ENCODE measurements at places on chromosomes 2 and 18. TPM values are rescaled to one million over a fixed set of nuclear protein-coding genes. Genes with fewer than 3 reads are reported as not detected.

Gene STRN
- total RNA-seq = 17.6 TPM

Gene ADRA2B
- 2.1 TPM for total RNA-seq

Gene SERPINB7
- total RNA-seq = not detected

Gene C2orf74
- total RNA-seq = 43.2 TPM

Gene POLR1B
- total RNA-seq = 10.0 TPM

Gene CLEC4F
- total RNA-seq = not detected

Gene ACVR1C
- total RNA-seq = 0.06 TPM

Gene KANSL1L
- 41.5 TPM for total RNA-seq

Gene SLC8A1
- total RNA-seq = 157 TPM

Gene RAB27B
- total RNA-seq = 0.34 TPM

Gene ACADL
- 1.8 TPM for total RNA-seq

Gene PPM1G
- total RNA-seq = 65.6 TPM

Gene FEZ2
- total RNA-seq = 58.2 TPM

Gene SPAG16
- total RNA-seq = 26.8 TPM

Gene KIAA1328
- 13.1 TPM for total RNA-seq

Gene CABYR
- 3.3 TPM for total RNA-seq

Gene CYP27C1
- 0.26 TPM for total RNA-seq

Gene NGEF
- not detected for total RNA-seq

Gene SCYGR2
- total RNA-seq = not detected

Gene MC2R
- total RNA-seq = not detected

Gene ASTL
- not detected for total RNA-seq

Gene CPO
- total RNA-seq = 0.33 TPM

Gene ACVR2A
- 22.6 TPM for total RNA-seq

Gene CAVIN2
- 139 TPM for total RNA-seq
